ENCODE measurements at places on chromosomes 5 and 9.

GRCh38 chr9:69470186-69470977 lies 145.4 kb downstream of the ENTREP1 start:
- no peak for DNase-seq

GRCh38 chr9:3541206-3541605 lies 15.4 kb upstream of the RFX3 start:
- DNase-seq = no peak

- no peak for DNase-seq
Measured at GRCh38 chr9:122844137-122844536, 15.7 kb upstream of the PDCL start.

- peak; percentile 37 for DNase-seq
Measured at GRCh38 chr5:54518146-54518817, 723 bp downstream of the SNX18 start.

GRCh38 chr5:100270023-100270771 lies 265.0 kb upstream of the FAM174A start:
- no peak for DNase-seq

GRCh38 chr9:119697996-119698395 lies 328.8 kb upstream of the BRINP1 start:
- DNase-seq = no peak

GRCh38 chr5:157502143-157502647 lies 42.2 kb downstream of the NIPAL4 start:
- DNase-seq = no peak

DNA sequence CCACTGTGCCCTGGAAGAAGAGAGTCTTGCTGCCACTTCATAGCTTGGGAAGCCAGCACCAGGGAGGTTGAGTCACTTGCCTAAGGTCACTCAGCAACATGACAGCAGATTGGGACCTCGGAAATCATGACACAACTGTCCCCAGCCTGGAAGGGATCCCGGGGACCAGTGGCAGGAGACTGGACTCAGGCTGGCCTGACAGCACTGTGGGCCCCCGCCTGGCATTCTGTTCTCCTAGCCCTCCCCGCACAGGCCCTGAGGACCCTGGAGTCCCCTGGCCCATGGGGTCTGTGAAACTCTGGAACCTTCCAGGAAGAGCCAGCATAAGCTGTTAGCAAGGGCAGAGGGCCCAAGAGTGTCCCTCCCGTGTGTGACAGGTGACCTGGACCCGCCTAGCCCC lies 64.9 kb downstream of the COL5A1 start:
- no peak for DNase-seq

- no peak for DNase-seq
Measured at GRCh38 chr5:891837-892393, 686 bp downstream of the BRD9 start.

DNA sequence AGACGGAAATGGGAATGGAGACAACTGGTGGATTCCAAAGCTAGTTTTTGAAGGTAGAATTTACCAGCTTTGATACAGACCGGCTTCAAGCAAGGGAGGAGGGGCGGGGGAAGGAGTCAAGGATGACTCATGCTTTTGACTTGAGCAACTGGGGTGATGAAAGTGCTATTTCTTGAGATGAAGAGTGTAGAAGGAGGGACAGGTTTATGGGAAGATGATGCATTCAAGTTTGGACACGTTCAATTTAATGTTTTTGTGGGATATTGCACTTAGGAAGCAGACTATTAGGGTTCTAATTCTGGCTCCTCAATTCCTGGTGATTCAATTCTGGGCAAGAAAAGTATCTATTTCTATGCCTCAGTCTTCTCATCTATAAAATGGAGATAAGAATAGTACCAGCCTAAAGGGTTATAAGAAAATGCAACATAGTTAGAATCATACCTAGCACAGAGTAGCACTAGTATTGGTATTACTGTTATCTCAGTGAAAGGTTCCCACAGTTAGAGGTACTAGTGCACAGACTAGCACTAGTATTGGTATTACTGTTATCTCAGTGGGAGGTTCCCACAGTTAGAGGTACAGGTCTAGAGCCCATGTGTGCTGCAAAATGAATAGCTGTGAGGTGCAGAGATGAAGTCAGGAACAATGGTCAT lies 4.6 kb downstream of the NIPAL4 start:
- DNase-seq = no peak

DNA sequence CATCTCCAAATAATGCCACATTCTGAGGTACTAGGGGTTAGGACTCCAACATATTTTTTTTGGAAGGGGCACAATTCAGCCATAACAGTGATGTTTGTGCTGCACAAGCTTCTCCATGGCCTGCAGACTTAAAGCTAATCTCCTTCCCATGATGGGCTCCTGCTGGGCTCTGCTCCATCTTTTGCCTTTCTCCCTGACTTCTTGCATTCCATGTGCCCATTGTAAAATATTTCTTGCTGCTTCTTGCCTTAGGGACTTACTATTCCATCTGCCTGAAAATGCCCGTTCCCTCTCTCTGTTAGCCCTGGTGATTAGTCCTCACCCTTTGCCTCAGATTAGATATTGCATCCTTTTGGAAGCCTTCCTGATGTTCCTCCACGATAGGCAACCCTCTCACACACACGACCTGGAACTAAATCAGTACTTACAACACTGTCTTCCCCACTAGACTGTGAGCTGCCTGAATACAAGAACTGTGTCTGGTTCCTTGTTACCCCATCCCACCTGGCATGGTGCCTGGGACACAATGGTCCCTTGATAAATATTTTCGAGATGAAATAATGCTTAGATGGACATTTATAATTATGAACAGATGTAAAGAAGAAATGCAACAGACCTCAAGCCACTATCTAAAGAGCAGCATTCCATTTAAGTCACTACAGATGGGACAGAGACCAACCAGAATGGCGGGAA lies 33.5 kb downstream of the OR1J1 start:
- no peak for DNase-seq

DNA sequence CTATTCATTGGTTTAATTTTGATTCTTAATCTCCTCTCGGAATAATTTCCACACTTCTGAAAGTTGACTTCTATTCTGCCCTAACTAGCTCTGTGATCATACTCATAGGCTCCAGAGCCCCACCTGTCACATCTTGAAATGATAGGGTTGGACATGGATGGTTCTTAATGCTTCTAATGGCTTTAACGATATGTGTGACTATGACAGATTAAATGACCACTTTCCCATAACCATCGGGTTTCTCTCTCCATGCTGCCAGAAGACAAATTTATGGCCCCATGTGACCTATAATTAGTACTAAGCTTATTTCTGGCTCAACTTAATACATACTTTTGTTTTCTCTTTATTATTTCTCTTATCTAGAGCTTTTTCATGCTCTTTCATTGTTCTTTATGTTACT lies 251.1 kb upstream of the TUT7 start:
- DNase-seq = no peak

- DNase-seq = no peak
Measured at GRCh38 chr9:75133396-75133795, 45.1 kb downstream of the OSTF1 start.

GRCh38 chr9:113601656-113602055 lies 138.1 kb downstream of the RGS3 start:
- no peak for DNase-seq

GRCh38 chr5:142079306-142079721 lies 29.3 kb upstream of the NDFIP1 start:
- DNase-seq = no peak

DNA sequence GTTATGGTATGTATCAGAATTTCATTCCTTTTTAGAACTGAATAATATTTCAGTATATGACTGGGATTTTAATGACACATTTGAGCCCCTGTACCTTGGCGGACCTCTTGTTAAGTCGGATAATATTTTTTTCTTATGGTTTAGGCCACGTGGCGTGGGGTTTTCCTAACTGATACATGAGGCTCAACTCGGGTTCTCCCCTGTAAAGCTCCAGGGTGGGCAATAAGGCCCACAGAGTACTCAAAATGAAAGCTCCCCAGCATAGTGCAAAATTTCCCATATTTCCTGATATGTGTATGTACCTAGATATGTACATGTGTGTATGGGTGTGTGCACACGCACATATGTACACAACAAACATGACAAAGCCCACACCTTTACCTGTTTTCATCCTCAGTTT lies 24.5 kb downstream of the TICAM2 start:
- no peak for DNase-seq

GRCh38 chr5:116410336-116410890 lies 164.2 kb downstream of the SEMA6A start:
- DNase-seq = no peak

- no peak for DNase-seq
Measured at GRCh38 chr9:129290606-129291005, 112.5 kb upstream of the IER5L start.

- DNase-seq = no peak
Measured at GRCh38 chr5:133589286-133589685, 23.1 kb downstream of the FSTL4 start.

GRCh38 chr9:25964239-25964638 lies 286.0 kb upstream of the TUSC1 start:
- no peak for DNase-seq

DNA sequence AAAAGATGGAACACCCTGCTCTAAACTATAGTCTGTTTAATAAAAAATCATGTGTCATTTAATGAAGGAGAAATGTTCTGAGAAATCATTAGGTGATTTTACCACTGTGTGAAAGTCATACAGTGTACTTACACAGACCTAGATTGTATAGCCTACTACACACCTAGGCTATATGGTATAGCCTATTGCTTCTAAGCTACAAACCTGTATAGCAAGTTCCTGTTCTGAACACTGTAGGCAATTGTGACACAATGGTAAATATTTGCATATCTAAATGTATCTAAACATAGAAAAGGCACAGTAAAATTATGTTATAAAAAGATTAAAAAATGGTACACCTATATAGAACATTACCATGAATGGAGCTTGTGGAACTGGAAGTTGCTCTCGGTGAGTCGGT lies 40.6 kb downstream of the EFNA5 start:
- no peak for DNase-seq

DNA sequence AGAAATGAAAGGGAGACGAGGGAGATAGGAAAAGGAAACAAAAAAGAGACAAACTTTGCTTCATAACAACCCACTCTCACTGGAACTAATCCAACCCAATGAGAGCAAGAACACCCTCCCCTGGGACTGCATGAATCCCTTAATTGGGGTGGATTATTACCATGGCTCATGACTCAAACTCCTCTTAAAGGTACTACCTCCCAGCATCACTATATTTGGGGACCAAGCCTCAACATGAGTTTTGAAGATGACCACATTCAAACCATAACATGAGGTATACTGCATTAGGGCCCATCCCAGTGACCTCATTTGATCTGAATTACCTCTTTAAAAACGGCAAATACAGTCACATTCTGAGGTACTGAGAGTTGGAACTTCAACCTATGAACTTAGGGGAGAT lies 8.0 kb downstream of the MTAP start:
- DNase-seq = no peak

GRCh38 chr5:62488531-62488930 lies 76.0 kb downstream of the IPO11 start:
- no peak for DNase-seq

DNA sequence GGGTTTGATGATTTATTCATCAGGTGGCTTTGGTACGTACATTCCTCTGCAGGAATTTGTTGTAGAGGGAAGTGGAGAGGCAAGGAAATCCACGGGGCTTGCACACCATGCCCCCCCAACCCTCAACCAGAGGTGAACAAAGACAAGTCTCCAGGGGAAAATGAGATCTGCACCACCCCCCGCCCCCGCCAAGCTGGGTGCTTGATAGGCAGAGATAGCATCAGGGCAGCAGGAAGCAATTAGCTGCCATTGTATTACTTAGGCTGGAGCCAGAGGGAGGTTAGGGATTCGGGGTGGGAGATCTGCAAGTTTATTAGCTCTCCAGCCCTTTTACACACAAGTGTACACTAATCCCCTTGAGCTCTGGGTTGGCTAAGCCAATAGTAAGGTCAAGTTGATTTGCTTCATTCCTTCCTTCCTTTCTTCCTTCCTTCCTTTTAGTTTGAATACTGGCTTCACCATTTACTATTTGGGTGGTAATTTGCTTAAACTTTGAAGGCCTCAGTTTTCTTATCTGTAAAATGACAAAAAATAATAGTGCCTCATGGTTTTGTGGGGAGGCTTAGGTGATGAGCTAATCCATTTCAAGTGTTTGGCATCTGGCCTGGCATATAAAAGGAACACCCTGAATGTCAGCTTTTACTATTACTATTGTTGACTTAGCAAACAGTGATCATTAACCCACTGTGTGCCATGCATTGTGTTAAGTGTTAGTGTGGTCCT lies 34.1 kb downstream of the SPRY4 start:
- no peak for DNase-seq

DNA sequence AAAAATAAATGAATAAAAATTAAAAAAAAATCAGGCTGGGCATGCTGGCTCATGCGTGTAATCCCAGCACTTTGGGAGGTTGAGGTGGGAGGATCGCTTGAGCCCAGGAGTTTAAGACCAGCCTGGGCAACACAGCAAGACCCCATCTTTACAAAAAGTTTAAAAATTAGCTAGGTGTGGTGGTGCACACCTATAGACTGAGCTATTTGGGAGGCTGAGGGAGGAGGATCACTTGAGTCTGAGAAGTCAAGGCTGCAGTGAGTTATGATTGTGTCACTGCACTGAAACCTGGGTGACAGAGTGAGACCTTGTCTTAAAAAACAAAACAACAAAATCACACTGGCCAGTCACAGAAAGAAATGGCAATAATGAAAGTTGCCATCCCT lies 3.4 kb upstream of the CNTRL start:
- DNase-seq = no peak

- DNase-seq = no peak
Measured at GRCh38 chr5:78985725-78986223, 664 bp upstream of the ARSB start.

GRCh38 chr5:150131978-150132694 lies 23.5 kb downstream of the PDGFRB start:
- DNase-seq = no peak

- no peak for DNase-seq
Measured at GRCh38 chr9:111349766-111350165, 19.7 kb upstream of the OR2K2 start.

- no peak for DNase-seq
Measured at GRCh38 chr5:30574761-30575160, 618.7 kb upstream of the CDH6 start.

DNA sequence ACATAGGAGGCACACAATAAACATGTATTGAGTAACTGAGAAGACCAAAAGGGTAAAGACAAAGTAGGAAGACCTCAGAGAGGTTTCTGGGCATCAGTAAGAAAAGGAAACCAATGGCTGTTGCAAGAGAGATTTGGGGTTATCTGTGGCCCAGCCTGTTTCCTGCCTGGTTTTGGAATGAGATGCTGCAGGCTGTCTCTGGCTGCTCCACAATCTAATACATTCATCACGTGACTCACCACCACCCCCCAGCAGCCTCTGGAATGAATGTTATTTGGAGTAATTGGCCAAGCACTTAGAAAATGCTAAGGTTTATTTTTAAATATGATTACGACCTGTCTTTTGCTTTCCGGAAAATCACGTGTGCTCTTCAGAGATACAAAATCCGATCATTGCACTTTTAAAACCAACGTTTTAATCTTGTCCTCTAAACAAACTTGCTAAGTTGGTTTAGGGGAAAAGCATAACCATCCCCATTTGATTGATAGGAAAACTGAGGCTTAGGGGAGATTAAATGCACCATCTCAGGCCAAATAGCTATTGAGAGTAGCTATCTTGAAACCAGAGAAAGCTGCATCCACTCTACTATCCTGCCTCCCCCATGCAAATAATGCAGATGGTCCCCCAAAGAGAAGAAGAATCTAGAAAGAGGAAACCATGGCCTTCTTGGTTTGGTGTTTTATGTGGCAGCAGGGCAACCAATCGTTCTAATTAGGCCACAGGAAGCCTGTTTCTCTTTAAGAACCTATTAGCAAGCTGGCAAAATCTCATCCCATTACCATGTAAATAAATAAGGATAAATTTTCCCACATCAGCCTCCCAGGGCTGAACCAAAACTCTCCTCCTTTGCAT lies 151.8 kb upstream of the ADRA1B start:
- no peak for DNase-seq

GRCh38 chr5:39341896-39342295 lies 22.4 kb downstream of the C9 start:
- no peak for DNase-seq

Measured in activated T-helper 1 cell treated with anti-CD3 and anti-CD28 coated beads, Interleukin-2, amount 50 U/mL, for 16 hours (primary cell).